ENCODE measurements at places on chromosomes 12 and 14. TPM values are rescaled to one million over a fixed set of nuclear protein-coding genes. Genes with fewer than 3 reads are reported as not detected.
A peak's percentile ranks its signal among the peaks of the same experiment; 100 is the strongest.

IQSEC3 gene
- 0.14 TPM for polyA plus RNA-seq

ZNF10 gene
- 3.7 TPM for polyA plus RNA-seq

KIF5A gene
- polyA plus RNA-seq, result 0.53 TPM

SELPLG gene
- 3.0 TPM for polyA plus RNA-seq

SLCO1C1 gene
- polyA plus RNA-seq, result not detected

TOMM20L gene
- polyA plus RNA-seq, result not detected

- no peak for DNase-seq
Observed at GRCh38 chr14:50667684-50667995, 466 bp downstream of the SAV1 start.

DNA sequence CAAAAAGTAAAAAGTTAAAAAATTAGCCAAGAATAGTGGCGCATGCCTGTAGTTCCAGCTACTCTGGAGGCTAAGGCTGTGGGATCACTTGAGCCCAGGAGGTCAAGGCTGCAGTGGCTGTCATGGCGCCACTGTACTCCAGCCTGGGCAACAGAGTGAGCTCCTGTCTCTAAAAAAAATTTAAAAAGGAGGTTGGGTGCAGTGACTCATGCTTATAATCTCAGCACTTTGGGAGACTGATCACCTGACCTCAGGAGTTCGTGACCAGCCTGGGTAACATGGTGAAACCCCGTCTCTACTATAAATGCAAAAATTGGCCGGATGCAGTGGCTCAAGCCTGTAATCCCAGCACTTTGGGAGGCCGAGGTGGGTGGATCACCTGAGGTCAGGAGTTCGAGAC, 8.2 kb upstream of the YLPM1 start:
- DNase-seq, result no peak

DNA sequence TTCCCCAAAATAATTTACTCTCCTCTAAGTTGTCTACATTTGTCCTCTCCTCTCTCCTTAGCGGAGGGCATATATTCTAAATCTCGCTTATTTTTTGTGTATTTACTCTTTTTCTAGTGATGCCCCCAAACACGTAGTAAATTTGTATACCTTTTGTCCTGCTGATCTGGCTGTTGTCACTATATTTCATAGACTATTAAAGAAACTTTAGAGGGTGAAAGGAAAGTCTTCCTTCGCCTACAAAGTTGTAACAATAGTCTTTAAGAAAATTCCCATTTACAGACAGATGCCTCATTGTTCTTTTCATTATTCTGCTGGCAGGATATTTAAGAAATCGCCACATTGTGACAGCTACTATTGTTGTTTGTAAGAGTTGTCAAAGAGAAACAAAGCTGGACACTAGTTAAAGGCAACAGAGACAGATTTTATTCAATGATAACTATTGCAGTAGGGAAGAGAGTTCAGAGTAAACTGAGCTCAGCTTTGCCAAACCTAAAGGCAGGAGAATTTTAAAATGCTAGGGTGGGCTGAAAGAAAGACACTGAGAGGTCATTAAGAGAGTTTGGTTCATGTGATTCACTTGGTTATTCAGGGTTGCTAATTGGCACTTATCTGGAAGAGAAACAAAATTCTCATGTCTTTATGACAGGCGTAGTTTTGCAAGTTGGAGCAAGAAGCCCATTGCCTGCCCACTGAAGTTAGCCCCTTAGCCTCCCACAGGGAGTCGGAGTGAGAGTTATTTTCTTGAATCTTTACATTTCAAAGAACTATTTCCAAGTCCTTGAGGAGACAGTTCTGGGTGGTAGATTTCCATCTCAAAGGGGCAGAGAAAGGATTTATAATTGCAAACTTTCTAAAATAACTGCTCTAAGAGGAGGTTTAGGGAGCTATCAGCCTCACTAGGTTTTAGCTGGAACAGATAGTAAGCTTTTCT, 1272.5 kb upstream of the SEL1L start:
- DNase-seq, result no peak

DNA sequence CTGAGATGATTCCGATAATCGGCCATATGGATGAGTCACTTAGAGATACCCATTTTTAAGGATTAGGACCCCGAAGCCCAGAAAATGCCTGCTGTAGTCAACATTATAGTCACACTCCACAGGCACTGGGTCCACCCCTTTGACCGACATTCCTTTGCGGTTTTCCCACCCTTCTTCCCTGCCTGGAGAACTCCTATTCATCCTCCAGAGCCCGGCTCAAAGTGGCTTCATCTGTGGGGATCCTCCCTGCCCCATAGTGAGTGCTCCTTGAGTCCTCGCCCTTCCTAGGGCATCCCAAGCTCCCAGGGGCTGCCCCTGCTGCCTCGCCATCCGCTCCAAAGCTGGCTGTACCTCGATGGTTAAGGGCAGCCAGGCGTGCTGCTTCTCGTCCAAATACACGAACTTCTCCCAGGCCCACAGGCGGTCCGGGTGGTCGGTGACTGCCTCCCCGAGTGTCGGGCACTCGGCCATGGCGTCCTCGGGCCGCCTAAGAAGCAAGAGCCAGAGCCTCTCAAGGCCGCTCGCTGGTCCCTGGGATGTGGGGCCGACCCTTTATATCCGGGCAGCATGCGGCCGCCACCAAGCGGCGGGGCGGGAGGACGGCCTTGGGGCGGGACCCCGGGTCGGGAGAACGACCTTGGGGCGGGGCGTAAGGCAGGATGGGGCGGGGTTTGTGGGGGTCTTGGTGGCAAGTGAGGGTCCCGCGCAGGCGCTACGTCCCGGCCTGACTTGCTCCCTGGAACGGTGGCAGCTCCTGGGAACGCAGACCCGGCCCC, at the start of gene TCL1A:
Gene TCL1A (minus strand): TSS at position 530 of the 776 bp plus-strand sequence. CDS start 59 bp downstream, at position 471.
- DNase-seq, result no peak

- DNase-seq, result peak; percentile 33
Observed at GRCh38 chr12:56695327-56696101, 7.4 kb upstream of the PTGES3 start.

Measured in fibroblast of lung (primary cell).